ENCODE measurements at places on chromosomes 16 and 17.

GRCh38 chr16:84410361-84411138 lies 42.2 kb downstream of the ATP2C2 start:
- no peak for DNase-seq

- no peak for DNase-seq
Measured at GRCh38 chr16:9437115-9437514, 345.7 kb downstream of the HAPSTR1 start.

DNA sequence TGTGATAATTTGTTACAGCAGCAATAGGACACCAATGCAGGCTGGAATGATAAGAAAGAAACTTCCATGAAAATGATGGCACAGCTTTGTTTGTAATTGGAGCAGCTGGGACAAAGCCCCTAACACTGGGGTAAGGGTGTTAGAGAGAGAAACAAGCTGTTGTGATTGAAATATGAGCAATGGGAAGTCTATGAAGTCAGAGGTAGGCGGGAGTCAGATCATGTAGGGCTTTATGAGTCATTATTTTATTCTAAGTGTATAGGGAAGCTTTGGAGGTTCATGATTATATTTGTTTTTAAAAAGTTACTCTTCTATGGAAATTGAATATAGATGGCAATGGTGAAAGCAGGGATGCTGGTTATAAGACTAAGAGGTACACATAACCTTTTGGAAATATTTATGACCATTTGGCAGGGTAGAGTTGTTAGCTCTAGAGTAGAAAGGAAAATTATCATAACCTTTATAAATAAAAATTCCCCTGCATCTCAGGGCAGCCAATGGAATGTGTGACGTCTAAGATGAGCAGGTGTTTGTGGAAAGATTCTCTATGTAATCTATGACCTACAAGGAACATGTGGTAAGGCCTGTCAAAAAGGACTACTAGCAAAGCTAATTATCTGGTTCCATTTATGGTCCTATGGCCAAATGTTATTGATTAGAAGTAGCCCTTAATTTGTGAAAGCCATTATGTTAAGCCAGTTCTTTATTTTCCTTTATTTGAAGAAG lies 85.6 kb downstream of the KCNJ2 start:
- no peak for DNase-seq

- no peak for DNase-seq
Measured at GRCh38 chr16:56688762-56689161, 6.5 kb downstream of the MT1X start.

GRCh38 chr17:65079489-65079900 lies 23.0 kb upstream of the GNA13 start:
- no peak for DNase-seq

- no peak for DNase-seq
Measured at GRCh38 chr17:56936697-56937322, 23.0 kb upstream of the TRIM25 start.

DNA sequence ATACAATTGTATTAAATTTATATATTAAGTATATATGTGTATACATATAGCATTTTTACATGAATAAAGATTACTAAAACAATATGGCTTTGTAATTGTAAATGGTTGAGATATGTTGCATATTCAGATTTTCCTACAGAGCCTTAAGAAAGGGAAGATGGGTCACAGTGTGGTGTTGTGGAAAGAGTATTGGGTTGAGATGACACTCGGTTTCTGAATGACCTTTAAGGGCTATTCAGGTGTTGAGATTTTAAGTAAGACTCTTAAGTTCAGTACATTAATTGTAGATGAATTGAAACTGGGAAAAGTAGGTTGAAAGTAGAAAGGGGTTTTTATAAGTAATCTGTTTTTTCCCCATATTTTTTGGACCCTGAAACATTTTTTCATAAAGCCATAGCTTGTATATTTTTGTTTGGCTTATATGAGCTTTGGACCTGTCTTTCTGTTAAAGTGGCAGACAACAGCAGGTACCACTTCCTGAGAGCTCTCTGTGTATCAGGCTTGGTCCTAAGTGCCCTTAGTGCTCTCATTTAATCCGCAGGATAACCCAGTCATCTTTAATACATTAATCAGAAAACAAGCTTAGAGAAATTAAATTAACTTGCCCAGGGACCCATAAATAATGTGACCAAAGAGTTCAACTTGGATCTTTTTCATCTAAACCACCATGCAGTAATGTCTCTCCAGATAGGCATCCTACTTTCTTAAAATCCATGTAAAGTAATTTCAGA lies 48.5 kb upstream of the MRC2 start:
- DNase-seq, result no peak

Data from RWPE1 (cell line).